GM19239 (cell line): ENCODE measurements at places on chromosomes 12 and 14.

GRCh38 chr12:75908961-75909605, 122.5 kb downstream of the PHLDA1 start:
- DNase-seq: no peak

- DNase-seq: no peak
These were observed 81.8 kb upstream of the CCDC198 start for GRCh38 chr14:57575482-57575881.

GRCh38 chr12:5335069-5335468, 96.8 kb upstream of the NTF3 start:
- no peak for DNase-seq

- DNase-seq: no peak
These were observed 271.5 kb upstream of the TBX3 start for GRCh38 chr12:114955414-114956014.

DNA sequence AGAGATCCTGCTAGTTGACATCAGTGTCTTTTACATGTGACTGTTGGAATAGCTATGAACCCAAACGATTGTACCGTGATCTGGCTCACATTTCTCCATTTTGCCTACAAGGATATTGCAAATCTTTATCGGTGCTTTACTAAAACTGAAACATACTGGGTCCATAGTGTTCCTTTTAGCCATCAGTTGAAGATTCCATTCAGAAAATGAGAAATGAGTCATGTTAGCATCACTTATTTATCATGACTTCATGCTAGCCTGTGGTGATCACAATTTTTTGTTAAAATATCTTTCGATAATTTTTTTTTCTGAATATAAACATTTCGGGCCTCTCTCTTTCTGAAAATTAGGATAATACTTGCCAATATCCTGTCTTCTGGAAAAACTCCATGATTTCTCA, 210.3 kb downstream of the EGLN3 start:
- DNase-seq: no peak

DNA sequence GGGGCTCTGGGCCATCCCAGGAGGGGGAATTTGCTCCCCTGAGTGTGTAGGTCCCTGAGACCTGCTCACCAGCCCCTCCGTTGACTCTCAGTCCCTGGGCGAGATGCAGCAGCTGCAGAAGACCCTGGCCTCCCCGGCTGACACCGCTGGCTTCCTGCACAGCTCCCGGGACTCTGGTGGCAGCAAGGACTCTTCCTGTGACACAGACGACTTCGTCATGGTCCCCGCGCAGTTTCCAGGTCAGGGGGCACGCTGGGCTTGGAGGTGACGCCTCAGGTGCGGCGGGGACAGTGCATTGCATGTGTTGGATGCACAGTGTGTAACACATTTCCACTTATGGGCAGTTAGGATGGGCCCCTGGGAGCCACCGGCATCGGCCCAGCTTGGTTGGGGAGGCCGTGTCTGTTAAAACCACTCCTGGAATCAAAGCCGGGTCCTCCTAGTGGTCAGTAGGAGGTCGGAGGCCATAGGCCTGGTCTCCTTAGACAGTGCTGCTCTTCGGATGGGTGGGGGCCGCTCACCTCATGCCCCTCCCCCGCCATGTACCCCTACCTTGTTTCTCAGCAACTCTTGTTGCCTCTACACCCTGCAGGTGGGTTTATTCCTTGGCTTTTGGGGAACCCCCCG, 17.1 kb upstream of the PUS1 start:
- DNase-seq: no peak

DNA sequence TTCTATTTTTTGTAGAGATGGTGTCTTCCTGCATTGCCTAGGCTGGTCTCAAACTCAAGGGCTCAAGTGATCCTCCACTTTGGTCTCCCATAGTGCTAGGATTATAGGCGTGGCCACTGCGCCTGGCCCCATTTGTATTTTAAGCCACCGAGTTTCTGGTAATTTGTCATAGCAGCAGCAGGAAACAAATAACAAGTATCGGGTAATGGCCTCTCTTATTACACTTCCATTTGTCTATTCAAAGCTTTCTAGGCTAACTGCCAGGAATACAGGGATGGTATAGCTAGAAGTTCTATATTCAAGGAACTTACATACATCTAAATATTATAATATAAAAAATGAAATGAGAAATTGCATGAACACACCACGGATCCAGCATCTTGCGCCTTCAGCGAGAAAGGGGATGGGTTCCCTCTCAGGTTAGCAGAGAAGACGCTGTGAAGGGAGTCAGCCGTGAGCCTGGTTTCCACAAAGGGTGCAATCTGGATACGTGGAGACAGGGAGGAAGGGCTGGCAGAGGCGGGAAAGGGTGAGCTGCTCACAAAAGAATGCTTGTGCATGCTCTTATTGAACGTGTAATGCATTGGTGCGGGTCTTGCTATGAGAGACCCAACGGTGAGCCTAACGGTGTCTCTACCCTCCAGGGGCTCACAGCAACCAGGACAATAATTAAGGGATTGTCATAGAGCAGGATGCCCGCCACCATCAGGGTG, 9.5 kb downstream of the BDKRB1 start:
- DNase-seq: no peak

DNA sequence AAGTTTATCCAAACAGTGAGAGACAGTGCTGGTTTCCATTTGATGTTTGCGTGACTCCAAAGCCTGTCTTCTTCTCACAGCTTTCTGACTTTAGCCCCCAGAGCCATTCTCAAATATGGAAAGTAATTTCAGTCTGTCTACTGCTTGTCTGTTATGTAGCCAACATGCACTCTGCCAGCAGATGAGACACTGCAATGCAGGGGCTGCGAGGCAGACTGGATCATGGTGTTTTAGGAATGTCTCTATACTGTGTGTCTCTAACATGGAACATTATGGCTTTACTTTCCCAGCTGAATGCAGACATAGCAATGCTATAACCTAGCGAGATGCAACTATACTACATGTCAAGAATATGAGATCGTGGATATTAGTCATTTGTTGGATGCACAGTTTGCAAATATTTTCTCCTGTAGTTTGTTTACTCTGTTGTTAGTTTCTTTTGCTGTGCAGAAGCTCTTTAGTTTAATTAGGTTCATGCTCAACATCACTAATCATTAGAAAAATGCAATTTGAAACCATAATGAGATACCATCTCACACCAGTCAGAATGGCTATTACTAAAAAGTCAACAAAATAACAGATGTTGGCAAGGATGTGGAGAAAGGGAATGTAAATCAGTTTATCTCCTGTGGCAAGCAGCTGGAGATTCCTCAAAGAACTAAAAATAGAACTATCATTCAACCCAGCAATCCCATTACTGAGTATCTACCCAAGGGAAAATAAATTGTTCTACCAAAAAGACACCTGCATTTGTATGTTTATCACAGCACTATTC, 235.8 kb upstream of the TMTC1 start:
- DNase-seq: no peak

- no peak for DNase-seq
These were observed 2.9 kb downstream of the MMP17 start for GRCh38 chr12:131830914-131831571.

DNA sequence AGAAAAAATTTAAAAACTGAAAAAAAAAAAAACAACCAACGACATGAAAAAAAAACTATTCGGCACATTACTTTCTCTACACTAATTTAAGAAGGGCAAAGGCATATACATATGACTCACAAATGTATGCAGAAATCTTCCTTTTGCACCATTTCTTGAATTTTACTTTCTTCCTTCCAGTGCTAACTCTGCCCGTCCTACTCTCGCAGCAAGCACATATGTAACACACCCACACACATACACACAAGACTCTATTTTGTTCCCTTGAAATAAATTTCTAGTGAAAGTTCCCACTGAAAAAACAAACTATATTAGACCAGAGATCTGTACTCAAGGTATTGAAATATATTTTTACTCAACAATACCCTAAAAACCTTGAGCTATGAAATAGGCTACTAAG, 14.6 kb downstream of the BTG1 start:
- no peak for DNase-seq

- DNase-seq: no peak
These were observed 180.3 kb downstream of the EMP1 start for GRCh38 chr12:13376610-13377373.

DNA sequence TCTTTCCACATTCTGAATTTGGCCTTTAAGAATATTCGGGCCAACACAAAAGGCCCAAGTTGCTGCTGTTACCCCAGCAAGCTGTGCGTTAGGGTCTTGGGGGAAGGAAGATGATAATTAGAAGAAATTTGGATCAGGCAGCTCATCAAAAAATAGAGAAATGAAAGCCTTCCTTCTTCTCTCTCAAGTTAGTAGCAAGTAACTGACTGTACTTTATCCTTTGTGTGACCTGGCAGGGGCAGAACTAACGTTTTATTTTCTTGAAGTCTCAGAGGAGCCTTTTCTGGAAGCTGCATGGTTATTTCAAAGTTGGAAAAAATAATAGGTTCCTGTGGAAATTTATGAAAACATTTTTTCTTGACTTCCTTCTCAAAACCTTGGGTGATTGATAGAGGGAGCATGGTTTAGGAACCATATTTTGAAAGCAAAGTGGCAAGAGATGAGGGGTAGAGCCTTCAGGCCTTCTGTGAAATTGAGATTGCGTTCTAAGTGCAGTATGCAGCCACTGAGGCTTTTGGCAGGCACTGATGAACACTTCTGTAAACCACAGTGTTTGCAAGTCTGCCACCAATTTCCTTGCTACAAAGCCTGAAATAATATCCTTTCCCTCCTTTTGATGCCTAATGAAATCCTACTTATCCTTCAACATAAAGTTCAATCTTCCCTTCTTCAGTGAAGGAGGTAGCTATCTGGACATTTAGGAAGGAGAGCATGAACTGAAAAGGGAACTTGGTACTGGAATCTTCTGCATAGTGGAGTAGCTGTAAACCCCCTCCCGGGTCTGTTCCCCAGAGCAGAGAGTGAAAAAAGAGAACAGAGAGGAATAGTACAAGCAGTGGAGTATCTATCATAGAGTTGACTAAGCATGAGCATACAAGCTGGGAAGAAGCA, 123.2 kb downstream of the FGD4 start:
- no peak for DNase-seq

- DNase-seq: no peak
These were observed 30.9 kb downstream of the TBC1D15 start for GRCh38 chr12:71870416-71870815.
